ENCODE measurements at places on chromosomes 5 and 9.

DNA sequence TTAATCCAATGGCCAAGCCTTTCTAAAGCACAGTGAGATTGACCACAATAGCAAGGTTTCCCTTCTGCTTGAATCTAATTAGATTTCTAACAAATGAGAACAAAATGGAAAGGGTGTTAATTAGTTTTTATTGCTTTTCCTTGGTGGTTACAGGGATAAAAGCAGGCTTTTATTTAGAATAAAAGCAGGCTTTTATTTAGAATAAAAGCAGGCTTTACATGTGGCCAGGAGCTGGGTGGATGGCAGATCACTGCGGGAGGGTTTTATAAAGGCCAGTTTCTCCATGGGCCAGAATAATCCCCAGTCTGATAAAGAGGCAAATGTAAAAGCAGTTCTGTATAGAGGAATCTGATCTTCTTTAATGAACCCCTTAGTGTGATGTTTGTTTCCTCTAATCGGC is 470.2 kb downstream of the TMEM232 start:
- DNase-seq = no peak

GRCh38 chr5:96075579-96076289 is 114.1 kb upstream of the ELL2 start:
- DNase-seq = no peak

- DNase-seq = no peak
Measured at GRCh38 chr5:148384380-148384737, 601 bp downstream of the FBXO38 start.

GRCh38 chr5:174453690-174454089 is 270.7 kb upstream of the MSX2 start:
- no peak for DNase-seq

DNA sequence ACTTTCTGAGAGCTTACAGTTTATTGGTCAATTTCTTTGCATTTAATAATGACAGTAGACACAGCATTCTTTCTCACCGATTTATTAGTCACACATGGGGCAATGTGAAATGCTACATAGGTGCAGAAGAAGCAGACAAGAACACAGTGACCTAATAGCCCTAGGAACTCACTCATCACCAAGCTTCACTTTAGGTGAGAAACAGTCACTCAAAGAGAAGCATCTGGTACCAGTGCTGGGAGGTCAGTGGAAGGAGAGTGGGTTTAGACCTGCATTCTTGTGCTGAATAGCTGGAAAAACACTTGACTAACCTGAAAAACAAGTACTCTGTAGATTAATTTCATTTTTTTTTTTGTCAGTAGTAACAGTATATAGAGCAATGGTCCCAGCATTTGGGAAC is 179.6 kb downstream of the GRIA1 start:
- no peak for DNase-seq

- no peak for DNase-seq
Measured at GRCh38 chr5:1405121-1405520, 40.1 kb downstream of the SLC6A3 start.

DNA sequence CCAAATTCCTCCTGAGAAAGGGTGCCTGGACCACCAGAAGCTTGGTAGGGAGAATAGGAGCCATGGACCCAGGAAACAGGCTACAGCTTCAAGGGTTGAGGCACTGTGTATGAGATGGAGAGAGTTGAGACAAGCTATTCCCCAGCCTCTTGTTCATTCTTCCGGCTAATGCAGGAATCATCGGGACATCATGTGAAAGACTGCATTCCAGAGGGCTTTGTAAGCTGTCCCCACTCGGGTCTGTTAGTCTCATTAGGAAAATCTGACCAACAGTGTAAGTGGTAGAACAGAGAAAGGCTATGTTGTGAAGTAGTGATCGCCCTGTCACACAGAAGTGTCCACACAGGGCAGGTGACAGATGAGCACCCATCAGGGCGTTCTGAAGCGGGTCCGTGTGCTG is 81.4 kb downstream of the GABBR2 start:
- DNase-seq = no peak

DNA sequence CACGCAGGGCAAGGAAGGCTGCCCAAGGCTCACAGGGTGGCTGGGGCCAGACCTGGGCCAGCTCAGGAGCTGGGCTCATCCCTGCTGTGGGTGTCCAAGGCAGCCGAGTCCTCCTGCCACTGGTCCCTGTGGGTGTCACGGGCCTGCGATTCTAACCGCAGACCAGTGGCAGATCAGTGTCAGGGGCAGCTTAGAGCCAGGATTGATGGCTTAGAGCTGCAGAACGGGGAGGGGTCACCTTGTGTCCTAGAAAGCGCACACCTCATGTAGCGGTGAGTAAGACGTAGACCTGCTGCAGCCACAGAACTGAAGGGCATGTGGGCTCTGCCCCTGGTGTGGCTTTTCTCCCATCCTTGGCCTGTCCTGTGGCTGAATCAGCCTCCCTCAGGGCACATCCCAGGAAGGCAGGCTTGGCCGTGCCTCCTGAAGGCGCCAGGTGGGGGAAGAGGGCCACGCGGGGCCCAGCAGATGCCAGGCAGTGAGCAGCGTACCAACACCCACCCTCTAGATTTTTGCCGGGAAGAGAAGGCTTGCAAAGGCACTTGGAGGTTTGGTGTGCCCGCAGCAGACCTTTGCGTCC is 78.3 kb upstream of the FCN2 start:
- DNase-seq = no peak

DNA sequence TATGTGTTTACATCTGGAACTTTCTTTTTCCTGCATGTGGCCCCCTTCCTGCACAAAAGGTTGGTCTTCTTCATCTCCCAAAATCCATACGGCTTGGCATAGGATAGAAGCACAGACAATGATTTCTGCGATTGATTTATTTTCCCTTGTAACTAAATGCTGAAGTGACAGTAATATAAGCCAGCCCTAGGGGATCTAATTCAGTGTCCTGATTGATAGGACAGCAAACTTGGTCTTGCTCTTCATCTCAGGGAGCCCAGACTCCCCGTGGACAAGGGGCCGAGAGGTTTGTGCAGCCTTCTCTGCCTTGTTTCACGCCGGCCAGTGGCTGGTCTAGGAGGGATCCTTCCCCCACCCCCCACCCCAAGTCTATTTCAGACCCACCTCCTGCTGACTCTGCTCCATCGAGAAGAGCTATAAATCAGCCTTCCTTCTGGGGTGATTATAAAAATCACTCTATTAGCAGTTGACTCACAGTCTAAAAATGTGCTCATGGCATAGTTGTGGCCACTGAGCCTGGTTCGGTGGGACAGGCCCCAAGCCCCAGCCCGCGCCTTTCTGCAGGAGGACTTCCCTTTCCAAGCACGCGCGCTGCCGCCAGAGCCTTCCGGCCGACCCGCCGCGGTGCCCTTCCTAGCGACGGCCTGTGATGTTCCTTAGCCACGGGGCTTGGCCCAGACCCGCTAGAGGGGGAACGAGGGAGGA is 89.8 kb upstream of the COL5A1 start:
- DNase-seq = no peak

Data from vagina (tissue), 2 donors.